ENCODE measurements at places on chromosomes 7 and 10.

DNA sequence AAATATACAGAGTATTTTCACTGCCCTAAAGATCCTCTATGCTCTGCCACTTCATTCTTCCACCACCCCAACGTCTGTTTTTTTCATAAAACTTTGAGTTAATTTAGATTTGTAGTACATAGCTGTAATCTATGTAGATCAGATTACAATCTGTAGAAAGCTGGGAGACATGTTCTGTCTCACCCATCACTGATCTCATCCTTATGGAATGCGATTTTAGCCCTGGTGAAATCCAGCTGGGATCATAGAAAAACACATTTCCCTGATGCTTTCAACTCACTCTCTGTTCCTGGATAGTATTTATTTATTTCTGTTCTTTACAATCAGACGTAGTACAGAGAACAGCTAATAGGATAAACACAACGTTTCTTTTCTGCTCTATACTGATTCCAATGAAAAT lies 521.0 kb downstream of the KIF20B start:
- no peak for DNase-seq

DNA sequence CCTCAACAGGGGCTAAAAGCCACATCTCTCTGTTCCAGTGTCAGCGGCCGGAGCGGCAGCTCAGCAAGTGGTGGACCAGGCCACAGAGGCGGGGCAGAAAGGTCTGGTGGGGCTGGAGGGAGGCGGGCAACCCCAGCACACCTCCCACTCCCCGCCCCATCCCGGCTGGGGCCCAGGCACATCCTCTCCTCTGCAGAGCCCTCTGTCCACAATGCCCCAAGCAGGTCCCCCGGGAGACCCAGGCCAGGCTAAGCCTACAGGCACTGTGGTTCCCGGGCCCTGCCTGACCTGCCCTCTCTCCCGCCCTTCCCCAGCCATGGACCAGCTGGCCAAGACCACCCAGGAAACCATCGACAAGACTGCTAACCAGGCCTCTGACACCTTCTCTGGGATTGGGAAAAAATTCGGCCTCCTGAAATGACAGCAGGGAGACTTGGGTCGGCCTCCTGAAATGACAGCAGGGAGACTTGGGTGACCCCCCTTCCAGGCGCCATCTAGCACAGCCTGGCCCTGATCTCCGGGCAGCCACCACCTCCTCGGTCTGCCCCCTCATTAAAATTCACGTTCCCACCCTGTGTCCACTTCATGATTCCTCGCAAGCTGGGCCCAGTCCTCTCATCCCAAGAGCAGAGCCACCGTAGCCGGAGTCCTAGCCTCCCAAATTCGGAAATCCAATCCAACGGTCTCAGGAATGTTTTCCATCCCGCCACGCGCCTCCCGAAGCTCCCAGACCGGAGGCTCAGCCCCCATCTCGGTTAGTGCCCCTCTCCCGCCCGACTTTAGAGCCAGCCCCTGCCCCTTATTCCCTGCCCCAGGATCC lies 2.1 kb downstream of the ADIRF start:
- DNase-seq: no peak

DNA sequence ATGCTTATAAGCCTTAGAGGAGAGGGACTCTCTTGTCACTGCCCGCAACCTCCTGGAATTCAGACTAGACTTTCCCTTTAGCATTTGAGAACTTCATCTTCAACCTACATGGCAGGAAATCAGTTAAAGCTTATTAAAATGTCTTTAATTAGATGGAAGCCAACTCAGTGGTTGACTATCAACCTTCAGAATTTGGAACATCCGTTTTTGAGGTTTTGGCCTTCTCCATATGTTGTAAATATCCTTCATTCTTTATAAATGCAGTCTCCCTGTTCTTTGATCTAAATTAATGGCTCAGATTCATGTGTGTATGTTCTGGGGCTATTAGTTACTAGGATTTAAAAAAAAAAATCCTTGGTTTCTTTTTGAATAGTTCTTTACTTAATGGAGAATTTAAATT lies 85.0 kb downstream of the ANKRD61 start:
- no peak for DNase-seq

- DNase-seq: no peak
Observed at GRCh38 chr10:75096749-75097148, 14.7 kb upstream of the SAMD8 start.

- DNase-seq: no peak
Observed at GRCh38 chr7:84675633-84676034, 481.0 kb upstream of the SEMA3A start.

- DNase-seq: no peak
Observed at GRCh38 chr7:22124941-22125340, 179.2 kb upstream of the CDCA7L start.

GRCh38 chr7:2182461-2182860 lies 50.3 kb downstream of the MAD1L1 start:
- no peak for DNase-seq

- DNase-seq: no peak
Observed at GRCh38 chr10:69414036-69415018, 2.4 kb downstream of the TACR2 start.

DNA sequence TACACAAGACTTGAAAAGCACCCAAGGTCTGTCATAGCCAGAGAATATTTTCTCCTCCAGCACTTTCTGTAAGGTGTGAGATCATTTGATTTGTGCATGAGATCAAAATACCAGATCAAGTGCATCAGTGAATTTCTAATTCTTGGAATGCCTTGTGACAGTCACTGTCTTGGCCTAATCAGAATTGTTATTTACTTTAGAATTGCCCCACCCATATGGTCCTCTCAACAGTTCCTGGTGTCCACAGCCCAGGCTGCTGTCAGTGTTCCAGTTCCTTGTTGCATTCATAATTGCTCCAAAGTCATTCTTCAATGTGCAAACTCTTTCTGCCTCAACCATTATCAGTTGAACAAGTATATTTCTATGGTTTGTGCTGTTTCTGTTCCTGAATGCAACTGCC lies 770.2 kb downstream of the NRG3 start:
- no peak for DNase-seq

- DNase-seq: no peak
Observed at GRCh38 chr10:60908031-60908430, 36.0 kb downstream of the RHOBTB1 start.

GRCh38 chr10:131166486-131166885 lies 145.0 kb downstream of the TCERG1L start:
- DNase-seq: no peak

- no peak for DNase-seq
Observed at GRCh38 chr7:88111140-88111743, 108.6 kb downstream of the SRI start.

- no peak for DNase-seq
Observed at GRCh38 chr10:125392154-125392553, 231.8 kb upstream of the CTBP2 start.

GRCh38 chr10:10213237-10213636 lies 804.4 kb upstream of the CELF2 start:
- no peak for DNase-seq

- no peak for DNase-seq
Observed at GRCh38 chr7:33762911-33763306, 142.4 kb upstream of the BMPER start.

DNA sequence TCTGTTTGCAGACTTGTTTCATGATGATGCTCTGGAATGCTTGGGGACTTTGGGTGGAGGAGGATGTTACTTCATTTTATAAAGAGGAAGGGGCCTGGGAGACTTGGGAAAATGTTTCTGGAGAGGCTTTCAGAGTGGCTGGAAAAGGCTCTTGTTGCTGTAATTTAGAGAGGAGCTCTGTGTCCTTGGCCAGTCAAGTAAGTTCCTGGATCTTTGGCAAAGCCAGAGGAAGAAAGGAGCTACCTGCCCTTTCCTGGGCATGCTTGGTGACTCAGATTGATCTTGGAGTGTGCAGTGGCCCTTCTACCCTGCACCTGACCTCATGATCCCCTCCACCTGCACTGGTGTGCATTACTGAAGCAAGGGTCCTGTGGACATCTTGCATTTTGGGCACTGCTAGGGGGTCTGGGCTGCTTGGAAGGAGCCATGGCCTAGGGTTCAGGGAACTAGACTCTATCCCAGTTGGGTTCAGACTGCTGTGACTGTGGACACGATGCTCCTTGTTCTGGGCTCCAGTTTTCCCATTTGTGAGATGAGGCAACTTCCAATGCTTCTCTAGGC lies 56.1 kb downstream of the ADCYAP1R1 start:
- no peak for DNase-seq

DNA sequence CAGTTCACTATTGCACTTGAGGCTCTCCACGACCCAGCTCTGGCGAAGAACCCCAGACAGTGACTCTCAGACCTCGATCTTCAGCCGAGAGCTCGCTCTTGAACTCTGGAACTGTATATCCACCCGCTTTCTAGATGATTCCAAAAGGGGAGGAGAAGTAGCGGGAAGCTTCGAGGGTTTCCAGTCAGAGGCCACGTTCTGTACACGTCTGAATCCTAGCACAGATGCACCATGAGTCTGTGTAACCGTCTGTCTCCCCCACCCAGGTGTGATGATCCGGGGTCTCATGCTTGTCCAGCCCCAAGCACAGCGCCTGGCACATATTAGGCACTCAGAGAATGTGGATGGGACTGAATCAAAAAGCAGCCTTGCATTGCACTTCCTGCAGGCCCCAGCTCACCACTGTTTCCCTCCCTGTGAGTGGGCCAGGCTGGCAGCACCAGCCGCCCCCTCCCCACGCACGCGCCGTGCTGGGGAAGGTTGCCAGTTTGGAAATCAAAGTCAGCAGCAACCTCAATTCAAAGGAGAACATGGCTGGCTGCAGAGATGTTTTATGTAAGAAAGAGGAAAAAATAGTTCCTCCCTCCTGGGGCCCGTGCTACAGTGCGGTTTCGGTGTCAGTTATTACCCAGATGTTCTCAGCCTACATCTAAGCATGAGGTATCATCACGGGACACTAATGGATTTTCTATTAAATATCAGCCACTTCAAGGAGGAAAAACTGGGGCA lies 5.7 kb downstream of the GRID2IP start:
- DNase-seq: no peak

- DNase-seq: no peak
Observed at GRCh38 chr10:43112608-43112961, 25.7 kb upstream of the CSGALNACT2 start.

GRCh38 chr10:43863859-43864591 lies 215.3 kb upstream of the ZNF32 start:
- no peak for DNase-seq

DNA sequence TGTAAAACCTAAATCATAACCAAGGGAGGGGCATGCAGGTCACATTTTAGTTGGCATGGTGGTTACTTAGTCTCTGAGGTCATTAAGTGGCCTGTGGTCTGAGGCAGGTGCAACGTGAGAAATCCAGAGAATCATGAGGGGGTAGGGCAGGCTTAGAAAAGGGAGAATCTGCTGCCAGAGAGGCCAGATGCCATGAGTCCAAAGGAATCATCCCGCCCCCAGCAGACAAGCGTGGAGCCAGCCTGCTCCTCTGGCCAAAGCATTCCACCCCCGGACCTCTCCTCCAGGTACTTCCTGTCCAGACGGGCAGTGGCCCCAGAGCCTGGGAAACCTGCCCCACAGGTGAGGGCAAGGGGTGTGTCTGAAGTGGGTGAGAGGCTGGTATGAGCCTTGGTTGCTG lies 196.4 kb upstream of the ZNF32 start:
- no peak for DNase-seq

DNA sequence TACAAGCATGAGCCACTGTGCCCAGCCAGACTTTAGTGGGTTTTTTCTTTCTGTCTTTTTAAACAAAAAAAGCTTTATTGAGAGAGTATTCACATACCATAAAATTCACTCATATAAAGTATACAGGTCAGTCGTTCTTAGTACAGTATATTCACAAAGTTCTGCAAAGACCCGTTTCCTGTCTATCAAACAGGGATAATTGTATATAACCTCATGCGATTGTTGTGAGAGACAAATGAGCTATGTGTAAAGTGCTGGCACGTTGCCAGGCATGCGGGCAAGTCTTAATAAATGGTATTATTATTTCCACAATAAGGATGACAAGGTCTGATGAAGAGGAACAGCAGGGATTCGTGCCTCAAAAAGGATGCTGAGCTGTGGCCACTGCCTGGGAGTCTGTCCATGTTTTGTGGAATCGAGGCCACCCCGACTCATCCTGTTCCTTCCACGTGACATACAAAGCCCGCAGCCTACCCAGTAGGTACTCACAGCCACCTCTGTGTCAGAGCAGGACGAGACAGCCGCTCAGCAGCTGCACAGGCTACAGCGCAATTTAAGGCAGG lies 51.6 kb downstream of the SMKR1 start:
- no peak for DNase-seq

DNA sequence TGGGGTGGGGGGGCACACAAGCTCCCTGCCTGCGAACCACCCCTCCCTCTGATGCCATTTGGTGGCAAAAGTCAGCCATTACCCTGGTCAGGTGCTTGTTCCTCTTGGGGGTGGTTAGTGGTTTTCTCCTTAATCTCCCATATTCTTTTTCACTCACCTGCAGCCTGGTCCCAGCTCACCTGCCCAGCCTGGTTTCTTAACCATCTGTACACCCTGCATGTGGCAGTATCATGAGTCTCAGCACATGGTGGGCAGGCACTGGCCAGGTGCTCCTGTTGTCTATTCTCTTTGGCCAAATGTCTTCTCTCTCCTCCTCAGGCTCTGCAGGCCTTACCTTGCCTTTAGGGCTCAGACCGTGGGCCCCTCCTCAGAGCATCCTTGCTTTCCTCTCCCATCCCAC lies 30.5 kb downstream of the OGDH start:
- no peak for DNase-seq

GRCh38 chr7:117231047-117231359 lies 91.9 kb downstream of the WNT2 start:
- DNase-seq: no peak

DNA sequence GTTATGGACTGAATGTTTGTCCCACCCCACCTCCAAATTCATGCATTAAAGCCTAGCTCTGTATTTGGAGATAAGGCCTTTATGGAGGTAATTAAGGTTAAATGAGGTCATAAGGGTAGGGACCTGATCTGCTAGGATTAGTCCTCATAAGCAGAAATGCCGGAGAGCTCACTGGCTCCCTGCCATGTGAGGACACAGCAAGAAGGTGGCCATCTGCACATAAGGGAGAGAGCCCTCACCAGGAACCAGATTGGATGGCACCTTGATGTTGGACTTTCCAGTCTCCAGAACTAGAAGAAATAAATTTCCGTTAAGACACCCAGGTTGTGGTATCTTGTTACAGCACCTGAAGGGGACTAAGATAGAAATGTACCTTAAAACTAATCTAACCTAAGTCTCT lies 816.1 kb upstream of the C7orf33 start:
- DNase-seq: no peak

DNA sequence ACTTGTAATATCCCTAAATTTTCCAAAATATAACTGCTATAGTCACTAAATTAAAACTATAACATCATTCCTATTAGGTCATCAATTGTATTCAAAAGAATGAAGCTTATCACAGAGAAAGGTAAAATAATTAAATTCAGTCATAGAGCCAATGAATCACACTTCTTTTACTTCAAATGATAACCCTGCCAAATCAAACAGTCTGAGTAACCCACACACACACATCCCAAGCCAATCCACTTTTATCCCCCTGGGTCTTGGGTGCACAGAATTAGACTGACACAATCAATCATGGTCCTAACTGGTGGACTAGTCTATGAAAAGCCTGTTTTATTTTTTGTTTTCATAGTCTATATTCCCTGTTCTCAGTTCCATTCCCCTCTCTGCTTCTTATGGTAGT lies 25.6 kb downstream of the CTNNA3 start:
- no peak for DNase-seq

Measured in NCI-H1930 (cell line).